ENCODE measurements at places on chromosomes 13 and 19. TPM values are rescaled to one million over a fixed set of nuclear protein-coding genes. Genes with fewer than 3 reads are reported as not detected.

CBLC gene
- 2.0 TPM for polyA plus RNA-seq

TTYH1 gene
- polyA plus RNA-seq: 11.9 TPM

CCDC122 gene
- 4.9 TPM for polyA plus RNA-seq

KCNN1 gene
- polyA plus RNA-seq: 0.34 TPM

GJB2 gene
- polyA plus RNA-seq: 0.34 TPM

TICAM1 gene
- 5.9 TPM for polyA plus RNA-seq

ONECUT3 gene
- not detected for polyA plus RNA-seq

TRPC4 gene
- not detected for polyA plus RNA-seq

NLRP4 gene
- not detected for polyA plus RNA-seq

ZNF577 gene
- 11.2 TPM for polyA plus RNA-seq

PSG4 gene
- polyA plus RNA-seq: not detected

ALKBH7 gene
- 68.7 TPM for polyA plus RNA-seq

IGLON5 gene
- polyA plus RNA-seq: 0.28 TPM

ZNF414 gene
- 9.2 TPM for polyA plus RNA-seq
